Stimulated activated CD8-positive, alpha-beta memory T cell treated with anti-CD3 and anti-CD28 coated beads, Interleukin-15, amount 100 ng/mL, for 48 hours (primary cell): ENCODE measurements at places on chromosomes 16 and 17.

DNA sequence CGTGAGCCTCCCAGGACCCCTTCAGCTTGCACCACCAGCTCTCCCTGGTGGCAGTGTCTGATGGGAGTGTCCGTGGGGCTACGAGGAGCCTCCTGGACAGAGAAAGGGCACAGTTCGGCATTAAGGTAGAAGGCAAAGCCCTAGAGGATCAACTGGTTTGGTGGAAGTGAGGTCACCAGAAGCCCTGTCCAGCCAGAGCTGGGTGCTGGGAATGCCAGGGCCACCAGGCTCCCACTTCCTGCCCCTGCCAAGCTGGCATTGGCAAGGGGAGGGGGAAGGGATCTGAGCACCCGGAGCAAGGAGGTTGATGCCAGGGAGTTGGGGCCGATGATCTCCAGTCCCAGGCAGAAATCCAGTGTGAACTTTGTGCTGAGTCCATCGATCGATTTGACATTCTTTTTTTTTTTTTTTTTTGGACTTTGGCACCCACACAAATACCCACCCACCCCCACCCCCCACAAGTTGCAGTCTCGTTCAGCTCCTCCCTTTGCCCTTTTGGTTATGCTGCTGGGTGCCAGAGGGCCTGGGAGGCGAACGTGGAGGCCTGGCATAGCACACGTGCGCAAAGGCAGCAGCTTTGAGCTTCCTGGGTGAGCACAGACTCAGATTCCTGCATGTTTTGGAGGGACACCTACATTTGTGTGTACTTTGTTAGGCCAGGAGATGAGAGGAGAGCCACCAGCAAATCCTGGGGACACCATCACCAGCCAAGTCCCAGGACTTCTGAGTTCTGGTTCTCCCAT, 2.1 kb downstream of the NHERF1 start:
- DNase-seq = no peak

DNA sequence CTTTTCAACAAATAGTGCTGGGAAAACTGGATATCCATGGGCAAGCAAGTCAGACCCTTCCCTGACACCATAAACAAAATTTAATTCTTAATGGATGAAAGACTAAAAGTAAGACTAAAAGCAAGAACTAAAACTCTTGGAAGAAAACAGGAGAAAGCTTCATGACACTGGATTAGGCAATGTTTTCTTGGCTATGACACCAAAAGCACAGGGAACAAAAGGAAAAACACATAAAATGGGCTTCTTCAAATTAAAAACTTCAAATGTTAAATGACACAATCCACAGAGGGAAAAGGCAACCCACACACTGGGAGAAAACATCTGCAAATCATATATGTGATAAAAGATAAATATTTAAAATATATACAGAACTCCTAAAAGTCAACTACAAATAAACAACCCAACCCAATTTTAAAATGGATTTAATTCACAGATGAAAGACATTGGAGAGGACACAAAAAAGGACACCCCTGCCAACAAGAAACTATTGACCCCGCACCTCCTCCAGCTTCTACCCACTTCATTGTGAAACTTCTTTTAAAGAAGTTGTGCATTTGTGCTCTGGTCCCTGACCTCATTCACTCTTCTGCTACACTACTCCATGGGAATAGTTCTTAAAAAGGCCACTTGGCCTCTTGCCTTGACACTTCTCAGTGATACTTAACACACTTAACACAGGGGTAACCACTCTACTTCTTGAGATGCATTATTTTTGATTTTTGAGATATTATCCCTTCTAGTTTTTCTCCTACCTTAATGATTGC, 80.3 kb downstream of the TRIM37 start:
- no peak for DNase-seq

DNA sequence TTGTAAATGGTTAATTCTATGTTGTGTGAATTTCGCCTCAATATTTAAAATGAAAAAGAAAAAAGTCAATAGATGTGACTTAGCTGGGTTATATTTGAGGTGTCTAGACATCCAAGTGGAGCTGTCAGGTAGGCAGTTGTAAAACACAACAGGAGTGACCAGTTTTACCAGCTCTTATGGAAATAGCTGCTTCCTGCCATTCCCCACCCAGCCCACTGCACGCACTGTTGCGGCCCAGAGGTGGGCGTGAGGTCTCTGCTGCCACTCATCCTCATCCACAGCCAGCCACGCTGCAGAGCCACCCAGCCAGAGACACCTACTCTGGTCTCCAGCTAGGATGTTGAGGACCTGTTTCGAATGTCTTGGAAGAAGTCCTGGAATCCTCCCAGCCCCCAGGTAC, 3.4 kb upstream of the CARD14 start:
- no peak for DNase-seq

- no peak for DNase-seq
Measured at GRCh38 chr16:17358846-17359245, 111.9 kb downstream of the XYLT1 start.

- no peak for DNase-seq
Measured at GRCh38 chr17:34241062-34241461, 14.0 kb upstream of the CCL2 start.

DNA sequence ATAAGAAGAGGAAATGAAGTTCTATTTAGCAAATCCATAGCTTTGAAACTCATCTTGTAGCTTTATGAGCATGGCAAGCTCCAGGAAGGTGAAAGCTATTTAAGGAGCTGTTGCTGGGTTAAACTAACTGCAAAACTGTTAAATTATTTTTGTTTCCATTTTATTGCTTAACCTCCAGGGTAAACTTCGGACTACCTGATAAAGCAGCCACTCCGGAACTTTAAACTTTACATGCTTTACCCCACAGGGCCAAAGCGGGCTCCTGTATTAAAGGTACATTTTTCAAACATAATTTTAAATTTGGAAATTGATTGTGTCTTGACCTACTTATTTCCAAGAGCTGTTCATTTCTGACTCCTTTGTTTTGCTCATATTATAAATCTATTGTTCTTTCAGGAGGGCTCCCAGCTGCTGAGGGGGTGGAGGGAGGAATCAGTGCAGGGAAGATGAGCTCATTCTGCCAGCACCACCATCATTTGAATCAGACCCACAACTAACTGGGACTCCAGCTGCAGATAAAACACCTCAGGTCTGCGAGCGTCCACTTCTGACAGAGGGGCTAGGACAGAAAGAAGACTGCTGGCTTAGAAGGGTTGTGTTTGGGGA, 157.9 kb downstream of the IRX3 start:
- no peak for DNase-seq

DNA sequence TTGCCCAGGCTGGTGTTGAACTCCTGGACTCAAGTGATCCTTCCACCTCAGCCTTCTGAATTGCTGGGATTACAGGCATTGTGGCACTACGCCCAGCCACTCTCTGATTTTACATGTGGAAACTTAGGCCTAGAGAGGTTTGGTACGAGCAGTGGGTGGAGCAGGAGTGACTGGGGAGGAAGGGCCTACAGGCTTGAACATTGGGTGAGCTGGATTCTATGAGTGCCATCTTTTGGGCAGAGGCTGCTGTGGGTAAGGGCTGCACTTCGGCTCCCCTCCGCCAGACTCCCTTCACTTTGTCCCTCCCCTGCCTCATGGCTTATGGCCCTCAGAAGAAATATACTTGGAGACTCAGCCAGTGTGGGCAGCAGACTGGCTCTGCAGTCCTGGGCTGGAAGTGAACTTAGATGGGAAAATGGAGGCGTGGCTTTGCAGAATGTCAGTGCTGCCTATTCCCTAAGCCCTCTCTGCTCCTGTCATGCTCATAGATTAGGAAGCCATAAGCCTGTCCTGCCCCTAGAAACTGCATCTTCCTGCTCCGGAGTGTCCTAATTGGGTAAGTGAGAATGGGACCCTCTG, 9.5 kb upstream of the MRC2 start:
- DNase-seq = no peak

DNA sequence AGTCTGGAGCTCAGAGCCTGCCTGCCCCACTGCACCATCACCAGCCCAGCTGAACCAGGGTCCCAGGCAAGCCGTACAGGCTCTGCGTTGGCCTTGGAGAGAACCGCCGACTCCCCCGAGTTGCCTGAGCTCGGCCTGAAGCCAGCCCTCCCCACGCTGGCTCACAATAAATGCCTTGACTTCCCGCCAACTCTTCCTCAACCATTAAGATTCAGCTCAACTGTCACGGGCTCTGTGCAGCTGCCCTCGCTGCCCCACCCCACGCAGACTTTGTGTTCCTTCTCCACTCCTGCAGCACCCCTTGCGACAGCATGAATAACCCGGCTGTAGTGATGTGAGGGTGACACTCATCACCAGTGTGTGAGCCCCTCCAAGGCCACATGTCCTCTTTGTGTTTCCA, 4.8 kb upstream of the QPRT start:
- DNase-seq = no peak

GRCh38 chr16:58123896-58124600, 5.1 kb downstream of the CFAP20 start:
- DNase-seq = no peak

DNA sequence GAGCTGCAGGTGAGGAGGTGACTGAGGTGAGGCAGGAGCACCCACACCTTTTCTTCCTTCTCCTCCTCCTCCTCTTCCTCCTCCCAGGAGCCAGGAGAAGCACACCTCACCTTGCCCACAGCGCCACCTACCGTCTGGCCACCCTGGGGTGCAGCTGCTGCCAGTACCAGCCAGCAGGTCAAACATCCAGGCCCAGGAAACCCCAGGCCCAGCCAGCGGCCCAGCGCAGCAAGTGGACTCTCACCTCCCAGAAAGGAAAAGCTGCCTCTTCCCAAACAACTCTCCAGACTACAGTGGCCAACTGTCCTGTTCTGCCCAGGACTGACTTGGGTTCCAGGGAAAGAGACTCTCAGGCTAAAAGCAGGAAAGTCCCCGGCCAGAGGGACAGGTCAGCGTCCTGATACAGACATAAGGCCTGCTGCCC, 22.7 kb downstream of the PEMT start:
- peak; percentile 31 for DNase-seq

- DNase-seq = no peak
Measured at GRCh38 chr16:8905795-8906591, 23.8 kb downstream of the LITAFD start.

DNA sequence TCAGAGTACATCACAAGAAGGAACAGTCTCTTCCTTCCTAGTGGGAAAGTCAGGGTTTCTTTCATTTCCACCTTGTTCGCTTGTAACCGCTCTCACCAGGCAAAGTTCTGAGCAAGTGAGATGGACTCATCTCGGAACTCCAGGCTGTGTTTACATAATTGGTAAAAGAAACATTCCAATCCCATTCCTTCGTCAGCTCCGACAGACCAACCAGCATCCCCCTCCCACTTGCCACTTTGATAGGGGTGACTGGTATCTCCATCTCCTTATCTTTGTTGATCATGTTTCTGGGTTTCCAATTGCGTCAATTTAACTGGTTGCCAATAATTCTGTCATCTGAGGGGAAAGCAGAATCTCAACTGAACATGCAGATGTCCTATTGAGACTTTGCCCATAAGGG, 36.8 kb upstream of the LYRM9 start:
- no peak for DNase-seq

GRCh38 chr16:5639531-5639930, 541.9 kb upstream of the EEF2KMT start:
- DNase-seq = no peak

DNA sequence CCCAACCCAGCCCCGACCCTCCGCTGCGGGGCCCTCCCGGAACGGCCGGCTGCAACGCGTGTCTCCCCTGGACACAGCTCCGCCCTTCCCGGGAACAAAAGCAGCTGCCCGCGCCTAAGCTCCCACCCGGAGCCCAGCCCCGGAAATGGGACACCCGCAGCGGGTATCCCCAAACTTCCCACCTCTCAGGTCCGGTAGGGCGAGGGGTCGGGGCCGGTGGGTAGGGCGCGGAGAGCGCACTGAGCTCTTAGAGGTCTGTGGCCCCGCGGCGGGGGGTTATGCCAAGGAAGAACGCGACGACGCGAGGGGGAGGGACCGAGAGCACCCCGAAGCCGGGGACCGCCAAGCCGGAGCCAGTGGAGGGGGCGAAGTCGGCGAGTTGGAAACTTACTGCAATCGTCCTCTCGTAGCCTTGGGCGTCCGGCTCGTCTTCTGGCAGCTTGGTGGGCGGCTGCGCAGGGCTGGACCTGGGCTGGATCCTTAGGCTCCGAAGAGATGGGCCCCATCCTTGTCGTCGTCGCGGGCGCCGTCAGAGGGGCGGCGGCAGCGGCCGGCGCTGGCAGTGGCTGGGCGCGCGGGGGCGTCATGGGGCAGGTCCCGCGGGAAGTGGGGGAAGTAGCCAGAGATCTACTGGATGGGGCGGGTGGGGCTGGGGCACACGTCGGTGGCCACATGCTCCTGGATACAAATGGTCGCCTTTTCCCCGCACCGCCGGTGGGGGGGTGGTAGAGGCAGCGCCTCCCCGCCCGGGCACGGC, 6.9 kb downstream of the USP6 start:
- DNase-seq = no peak
